ENCODE measurements at places on chromosomes 16 and 17.

DNA sequence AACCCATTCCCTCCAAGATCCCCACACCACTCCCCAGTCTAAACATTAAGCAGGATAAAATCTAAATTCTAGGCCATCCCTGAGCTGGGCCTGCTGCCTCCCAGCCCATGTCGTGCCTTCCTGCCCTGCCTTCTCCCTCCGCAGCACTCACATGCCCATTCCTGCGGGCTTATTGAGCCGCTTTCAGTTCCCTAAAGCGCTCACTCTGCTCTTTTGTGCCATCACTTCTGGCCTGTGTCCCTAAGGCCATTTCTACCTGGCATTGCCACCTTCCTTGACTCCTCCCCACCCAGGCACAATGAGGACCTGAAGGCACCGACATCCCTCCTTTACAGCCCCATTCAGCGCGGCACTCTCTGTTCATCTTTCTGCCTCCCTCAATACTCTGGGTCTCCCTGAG, 13.0 kb upstream of the RAB5C start:
- no peak for DNase-seq

- DNase-seq, result no peak
Measured at GRCh38 chr17:35191001-35191695, 3.0 kb downstream of the SLC35G3 start.

DNA sequence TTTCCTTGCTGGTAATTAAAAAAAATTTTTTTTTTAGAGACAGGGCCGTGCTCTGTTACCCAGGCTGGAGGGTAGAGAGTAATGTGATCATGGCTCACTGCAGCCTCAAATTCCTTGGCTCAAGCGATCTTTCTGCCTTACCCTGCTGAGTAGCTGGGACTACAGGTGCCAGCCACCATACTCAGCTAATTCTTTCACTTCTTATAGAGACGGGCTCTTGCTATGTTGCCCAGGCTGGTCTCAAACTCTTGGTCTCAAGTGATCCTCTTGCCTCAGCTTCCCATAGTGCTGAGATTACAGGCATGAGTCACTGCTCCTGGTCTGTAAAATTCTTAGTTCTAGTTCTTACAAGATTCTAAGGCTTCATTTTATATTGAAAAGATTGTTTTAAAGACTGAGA, 11.1 kb downstream of the SMIM36 start:
- DNase-seq, result no peak

DNA sequence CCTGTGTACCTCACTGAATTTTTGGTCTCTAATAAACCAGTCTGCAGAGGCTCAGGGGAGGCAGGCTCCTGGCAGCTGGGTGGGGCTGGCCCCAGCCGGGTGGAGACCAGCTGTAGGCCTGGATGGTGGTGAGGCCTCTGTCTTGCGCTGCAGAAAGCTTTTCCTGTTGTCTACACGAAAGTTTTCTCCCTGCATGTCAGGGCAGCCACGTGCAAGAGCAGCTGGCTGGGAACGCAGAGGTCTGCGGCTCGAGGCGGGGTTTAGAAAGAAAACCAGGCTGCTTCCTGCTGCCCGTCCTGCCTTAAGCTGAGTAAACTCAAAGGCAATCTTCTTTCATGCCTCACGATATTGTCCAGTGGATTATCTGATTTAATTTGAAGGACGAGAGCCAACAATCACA, 2.4 kb downstream of the SERPINF1 start:
- no peak for DNase-seq

DNA sequence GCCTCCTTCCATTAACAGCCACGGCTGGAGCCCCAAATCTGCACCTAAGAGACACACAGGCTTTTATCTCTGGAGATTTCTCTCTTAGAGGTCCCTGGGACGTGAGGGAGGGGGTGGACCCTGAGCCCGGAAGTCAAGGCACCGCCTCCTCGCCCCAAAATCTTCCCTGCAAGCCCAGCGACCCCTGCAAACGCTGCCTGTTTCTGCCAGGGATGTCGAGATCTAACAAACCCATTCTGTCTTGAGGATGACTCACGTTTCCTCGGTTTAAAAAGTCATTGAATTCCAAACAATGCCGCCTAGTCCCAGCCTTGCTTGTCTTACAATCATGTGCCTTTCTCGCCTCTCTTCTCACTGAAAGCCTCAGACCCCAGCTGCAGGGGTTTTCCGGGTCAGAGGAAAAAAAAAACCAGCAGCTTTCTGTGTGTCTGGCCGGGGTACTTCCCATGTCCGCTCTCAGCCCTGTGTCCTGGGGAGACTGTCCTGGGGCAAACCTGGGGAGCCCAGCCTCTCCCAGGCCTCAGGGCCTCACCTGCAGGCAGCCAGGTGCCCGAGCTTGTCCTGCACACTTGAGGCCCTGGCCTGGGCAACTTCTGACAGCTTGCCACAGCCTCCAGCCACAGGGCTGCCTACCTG, 15.4 kb downstream of the ARL2BP start:
- no peak for DNase-seq
